ENCODE measurements at places on chromosomes 5 and 9. TPM values are rescaled to one million over a fixed set of nuclear protein-coding genes. Genes with fewer than 3 reads are reported as not detected.

DNA sequence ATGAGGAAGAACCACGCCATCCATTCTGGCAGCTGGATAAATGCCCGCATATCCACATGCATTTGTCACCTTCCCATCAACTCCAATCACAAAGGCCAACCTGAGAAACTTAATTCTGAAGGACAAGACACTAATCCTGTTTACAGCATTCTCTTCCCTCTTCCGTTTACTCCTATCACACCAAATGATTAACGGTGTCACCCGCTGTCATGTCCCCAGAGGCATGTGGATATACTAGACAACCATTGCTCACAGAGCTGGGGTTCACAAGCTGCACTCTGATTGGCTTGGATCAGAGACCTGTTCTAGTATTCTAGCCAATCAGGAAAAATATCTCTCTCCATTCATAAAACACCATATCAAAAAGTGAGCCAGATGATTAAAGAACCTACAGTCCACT, 3.6 kb downstream of the MACROH2A1 start:
- H3K27ac ChIP-seq: no peak overlapping the region
- H3K4me3 ChIP-seq: no peak overlapping the region
- DNase-seq: no peak
- H3K36me3 ChIP-seq: no peaks in the 10 kb centered on the region

DNA sequence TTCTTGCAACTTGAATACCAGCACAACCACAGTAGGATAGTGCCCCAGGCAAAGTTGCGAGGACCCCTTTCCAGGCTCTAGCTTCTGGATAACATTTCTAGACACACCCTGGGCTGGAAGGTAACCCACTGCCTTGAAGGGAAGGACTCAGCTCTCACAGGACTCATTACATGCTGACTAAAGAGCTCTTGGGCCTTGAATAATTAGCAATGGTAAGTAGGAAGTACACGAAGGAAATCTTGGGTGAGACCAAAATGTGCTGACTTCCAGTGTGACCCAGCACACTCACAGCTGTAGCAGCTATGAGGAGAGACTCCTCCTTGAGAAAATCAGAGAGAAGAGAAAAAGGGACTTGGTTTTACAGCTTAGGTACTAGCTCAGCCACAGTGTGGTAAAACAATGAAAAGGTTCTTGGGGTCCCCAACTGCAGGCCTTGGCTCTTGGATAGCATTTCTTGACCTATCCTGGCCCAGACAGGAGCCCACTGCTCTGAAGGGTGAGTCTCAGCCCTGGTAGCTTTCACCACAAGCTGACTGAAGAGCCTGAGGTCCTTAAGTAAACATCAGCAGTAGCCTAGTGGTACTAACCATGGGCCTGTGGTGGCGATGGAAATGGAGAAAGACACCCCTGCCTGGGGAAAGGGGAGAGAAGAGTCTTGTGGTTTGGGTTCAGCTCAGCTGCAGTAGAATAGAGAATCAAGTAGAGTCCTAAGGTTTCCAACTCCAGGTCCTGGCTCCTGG, 621.7 kb downstream of the SEMA5A start:
- no peak for DNase-seq
- H3K27ac ChIP-seq: no peak overlapping the region
- no peaks in the 10 kb centered on the region for H3K36me3 ChIP-seq
- no peak overlapping the region for H3K4me3 ChIP-seq

The GCNT4 gene
- 2.3 TPM for total RNA-seq

The ARSI gene
- total RNA-seq: 0.48 TPM
